Aortic smooth muscle cell (primary cell): ENCODE measurements at places on chromosomes 16 and 17. TPM values are rescaled to one million over a fixed set of nuclear protein-coding genes. Genes with fewer than 3 reads are reported as not detected.

Gene ARL5C
- under 0.01 and 0.06 TPM in 2 replicates for total RNA-seq

Gene CBX8
- total RNA-seq = 4.2 TPM in 2 replicates

Gene SLC2A4
- total RNA-seq = 0.13 and 0.19 TPM in 2 replicates

Gene MT1M
- 1.1 and 2.0 TPM in 2 replicates for total RNA-seq

Gene OMG
- total RNA-seq = 0.12 and 0.26 TPM in 2 replicates

Gene ERAL1
- 13.6 and 15.2 TPM in 2 replicates for total RNA-seq

Gene PLA2G10
- total RNA-seq = not detected in 2 replicates

Gene WNT9B
- total RNA-seq = 0.13 TPM in 1 of 2 replicates, not detected in the other

Gene ZG16
- not detected in 2 replicates for total RNA-seq

Gene KIAA0753
- 9.1 and 12.1 TPM in 2 replicates for total RNA-seq

Gene UNKL
- 4.6 and 6.5 TPM in 2 replicates for total RNA-seq

Gene RGS11
- total RNA-seq = 2.7 and 5.0 TPM in 2 replicates

Gene AATF
- total RNA-seq = 29.2 and 36.6 TPM in 2 replicates

Gene ZPBP2
- not detected in 2 replicates for total RNA-seq

Gene PIK3R6
- not detected in 2 replicates for total RNA-seq

Gene SEZ6
- total RNA-seq = not detected in 2 replicates

Gene CD300LF
- not detected in 2 replicates for total RNA-seq

Gene C1QTNF8
- 0.06 and 0.13 TPM in 2 replicates for total RNA-seq

Gene SPATA20
- 67.6 and 68.8 TPM in 2 replicates for total RNA-seq

Gene NPIPA8
- total RNA-seq = 0.40 TPM in 1 of 2 replicates, not detected in the other

Gene IL34
- 54.0 and 74.2 TPM in 2 replicates for total RNA-seq

Gene KRTAP4-4
- not detected in 2 replicates for total RNA-seq

Gene MARCHF10
- total RNA-seq = not detected in 2 replicates

Gene PITPNM3
- 2.3 and 2.5 TPM in 2 replicates for total RNA-seq
